OCI-LY7 (cell line): ENCODE measurements at places on chromosomes 2 and 18.

DNA sequence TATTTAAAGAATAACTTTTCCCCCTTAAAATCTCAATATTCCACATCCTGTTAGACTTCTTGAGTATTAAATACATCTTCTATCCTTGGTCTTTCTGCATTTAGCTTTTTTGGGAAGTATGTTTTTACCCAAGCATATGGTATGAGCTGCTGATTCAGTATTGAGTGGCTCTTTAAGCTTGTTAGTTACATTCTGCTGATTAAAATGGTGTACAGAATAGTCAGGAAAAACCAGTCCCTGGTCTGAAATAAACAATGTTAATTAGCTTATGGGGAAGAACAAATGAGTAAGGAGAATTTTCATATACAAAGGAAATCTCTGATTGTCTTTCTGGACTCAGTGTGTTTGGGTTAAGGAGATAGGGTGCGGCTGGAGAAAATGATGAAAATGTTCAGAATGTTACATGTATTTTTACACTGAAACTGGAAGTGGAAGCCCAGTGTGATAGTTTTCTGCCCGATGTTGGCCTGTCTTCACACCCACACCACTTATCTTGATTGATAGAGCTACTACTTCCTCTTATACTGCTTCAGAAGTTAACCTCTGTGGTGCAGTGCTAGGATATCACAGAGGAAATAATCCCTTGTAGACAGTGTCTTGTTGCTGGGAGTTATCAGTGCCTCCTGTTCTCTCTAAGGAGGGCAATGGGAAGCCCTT lies 84.0 kb downstream of the MSH2 start:
- DNase-seq: peak; percentile 67

GRCh38 chr2:236352761-236353593 lies 88.8 kb upstream of the ASB18 start:
- peak; percentile 64 for DNase-seq

DNA sequence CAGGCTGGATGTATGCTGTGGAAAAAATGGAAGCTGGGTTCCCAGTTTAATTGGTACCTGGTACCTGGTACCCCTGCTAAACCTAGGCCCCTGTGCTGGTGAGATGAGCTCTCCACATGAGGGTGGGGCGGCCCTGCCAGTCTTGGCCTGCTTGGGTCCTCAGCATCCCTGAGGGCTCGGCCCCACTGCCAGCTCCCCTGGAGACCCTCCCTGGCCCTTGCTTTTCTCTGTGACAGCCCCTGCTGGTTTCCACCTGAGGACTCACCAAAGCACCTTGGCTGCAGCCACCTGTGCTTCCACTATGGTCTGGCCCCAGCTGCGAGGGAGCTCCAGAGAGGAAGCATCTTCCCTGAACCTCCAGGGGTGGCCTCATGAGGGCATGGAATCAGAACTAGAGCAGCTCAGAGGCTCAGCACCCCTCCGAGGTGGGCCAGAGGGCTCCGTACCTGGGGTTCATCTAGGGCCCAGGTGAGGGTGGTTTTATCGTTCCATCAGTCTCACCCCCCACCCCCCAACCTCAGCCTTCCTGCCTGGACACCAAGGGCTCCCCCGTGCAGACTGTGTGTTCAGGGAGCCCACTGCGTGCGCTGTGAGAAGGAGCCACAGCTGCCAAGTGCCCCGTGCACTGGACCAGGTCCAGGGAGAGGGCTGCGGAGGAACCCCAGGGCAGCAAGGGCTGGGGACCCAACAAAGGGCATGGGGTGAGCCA lies 23.7 kb upstream of the HDAC4 start:
- no peak for DNase-seq

- no peak for DNase-seq
These were observed 56.2 kb downstream of the AQP4 start for GRCh38 chr18:26809346-26809745.

DNA sequence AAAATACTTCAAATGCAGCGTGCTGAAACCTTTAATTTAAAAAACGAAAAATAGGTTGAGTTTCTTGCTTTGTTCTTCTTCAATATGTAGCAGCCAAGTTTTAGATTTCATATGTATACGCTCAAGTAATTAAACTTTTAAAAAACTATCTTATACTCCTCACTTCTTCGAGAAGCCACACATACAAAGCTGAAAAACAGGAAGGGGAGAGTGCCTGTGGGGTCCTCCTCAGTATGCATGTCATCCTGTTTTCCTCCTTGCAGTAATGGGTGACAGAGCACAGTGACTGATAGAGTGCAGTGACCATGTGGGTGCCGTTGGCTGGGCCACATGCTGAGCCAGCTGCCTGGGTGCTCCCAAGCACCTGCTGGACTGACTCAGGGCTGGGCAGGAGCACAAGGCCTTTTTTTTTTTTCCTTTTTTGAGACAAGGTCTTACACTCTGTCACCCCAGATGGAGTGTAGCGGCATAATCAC lies 33.3 kb downstream of the UXS1 start:
- peak; percentile 78 for DNase-seq

- no peak for DNase-seq
These were observed 366.2 kb upstream of the ID2 start for GRCh38 chr2:8315531-8316165.

- no peak for DNase-seq
These were observed 179.9 kb downstream of the RPIA start for GRCh38 chr2:88871336-88871735.

GRCh38 chr2:218162814-218163213 lies 3.9 kb downstream of the CXCR1 start:
- no peak for DNase-seq

DNA sequence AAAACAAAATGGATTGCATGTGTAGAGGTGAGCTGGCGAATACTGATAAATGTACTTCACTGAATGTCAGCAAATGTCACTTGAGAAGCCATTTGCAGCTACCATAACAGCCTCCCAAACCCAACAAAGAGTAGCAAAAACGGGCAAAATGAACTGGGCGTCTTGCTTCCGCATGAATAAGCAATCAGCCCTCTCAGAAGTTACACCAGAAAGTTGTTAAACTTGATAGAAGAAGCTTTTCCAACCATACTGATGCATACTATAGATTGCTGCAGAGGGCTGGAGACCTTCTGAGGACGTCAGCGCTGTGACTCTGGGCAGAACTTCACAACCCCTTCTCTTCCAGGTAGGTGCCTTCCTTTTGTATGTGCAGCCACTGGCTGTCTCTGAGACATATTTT lies 18.7 kb upstream of the SIX3 start:
- DNase-seq: no peak

DNA sequence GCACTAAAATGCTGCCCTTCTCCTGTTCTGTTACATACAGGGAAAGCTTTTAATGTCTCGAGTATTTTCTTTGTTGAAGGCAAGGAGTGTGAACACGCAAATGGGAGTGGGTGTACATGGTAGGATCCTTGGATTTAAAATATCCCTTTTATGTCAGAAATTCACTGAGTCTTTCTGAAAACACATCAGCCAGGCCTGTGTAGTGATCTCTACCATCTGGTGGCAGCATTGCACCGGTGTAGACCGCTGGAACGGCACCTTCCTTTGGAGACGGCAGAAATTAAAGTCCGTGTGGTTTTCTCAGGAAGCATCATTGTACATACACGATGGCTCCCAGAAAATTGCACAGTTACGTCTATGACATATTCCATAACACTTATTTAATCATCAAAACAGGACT lies 515.8 kb downstream of the GALR1 start:
- DNase-seq: no peak

GRCh38 chr2:164257742-164258141 lies 363.5 kb downstream of the GRB14 start:
- DNase-seq: no peak

GRCh38 chr2:227612546-227613271 lies 1.9 kb downstream of the SCYGR3 start:
- no peak for DNase-seq

- DNase-seq: no peak
These were observed 42.1 kb upstream of the TRIM43B start for GRCh38 chr2:95526360-95527341.

GRCh38 chr2:218878926-218879761 lies 1.5 kb upstream of the WNT10A start:
- DNase-seq: peak; percentile 49

- DNase-seq: no peak
These were observed 164.1 kb downstream of the GLI2 start for GRCh38 chr2:120899771-120900170.

DNA sequence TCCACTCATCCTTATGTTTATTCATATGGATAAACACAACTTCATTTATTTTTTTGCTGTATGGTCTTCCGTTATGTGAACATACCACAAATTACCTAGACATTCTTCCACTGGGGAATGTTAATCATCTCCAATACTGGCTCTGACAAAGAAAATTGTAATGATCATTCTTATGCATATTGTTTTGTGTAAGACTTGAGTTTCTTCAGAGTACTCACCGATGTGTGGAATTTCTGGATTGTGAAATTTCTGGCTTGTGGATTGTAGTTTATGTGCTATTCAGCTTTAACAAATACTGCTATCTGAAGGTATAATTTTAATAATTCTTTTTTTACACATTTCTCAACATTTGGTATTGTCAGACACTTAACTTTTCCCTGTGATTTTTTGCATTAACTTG lies 212.2 kb upstream of the THUMPD2 start:
- DNase-seq: no peak

DNA sequence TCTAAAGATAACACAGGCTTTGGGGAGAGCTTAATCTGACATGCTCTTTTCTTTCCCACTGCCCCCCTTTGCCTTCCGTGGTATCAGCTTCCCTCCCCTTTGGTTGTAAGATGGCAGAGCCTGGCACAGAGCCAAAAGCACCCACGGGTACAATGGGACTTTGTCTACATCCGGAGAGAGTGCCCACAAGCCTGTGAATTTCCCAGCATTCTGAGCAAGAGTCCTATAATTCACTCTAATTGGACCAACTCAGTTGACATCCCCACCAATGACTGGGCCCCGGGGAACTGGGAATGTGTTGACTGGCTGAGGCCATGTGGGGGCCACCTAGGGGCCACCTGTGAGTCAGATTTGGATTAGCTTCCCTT lies 20.1 kb upstream of the C2orf72 start:
- no peak for DNase-seq

GRCh38 chr2:140091926-140092325 lies 1311.7 kb upstream of the NXPH2 start:
- no peak for DNase-seq

GRCh38 chr18:54125429-54125828 lies 99.0 kb downstream of the MBD2 start:
- peak; percentile 18 for DNase-seq

DNA sequence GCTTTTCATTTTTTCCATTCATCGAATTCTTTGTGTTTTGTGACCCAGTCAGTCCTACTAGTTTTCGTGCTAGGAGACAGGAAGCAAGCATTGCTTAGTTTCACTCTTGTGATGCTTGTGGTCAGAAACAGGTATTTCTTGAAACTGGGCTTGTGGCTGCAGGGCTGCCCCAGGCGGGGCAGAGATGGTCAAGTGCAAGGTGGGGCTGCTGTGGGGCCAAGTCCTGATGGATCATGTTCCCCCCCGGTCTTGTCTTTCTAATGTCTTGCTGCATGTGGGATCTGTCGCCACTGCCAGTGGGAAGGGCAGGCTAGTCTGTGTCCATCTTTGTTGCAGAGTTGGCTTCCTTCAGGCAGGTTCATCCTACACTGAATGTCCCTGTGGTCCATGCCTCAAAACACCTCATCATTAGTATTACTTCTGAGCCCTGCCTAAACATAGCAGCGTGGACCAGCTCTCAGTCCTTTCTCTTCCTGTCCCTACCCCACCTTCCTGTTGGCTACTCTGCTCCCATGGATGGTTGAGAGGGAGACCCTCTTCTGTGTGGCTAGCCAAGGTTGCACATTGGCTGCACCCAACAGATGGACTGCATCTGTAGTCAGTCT lies 38.7 kb downstream of the INPP4A start:
- DNase-seq: peak; percentile 20

DNA sequence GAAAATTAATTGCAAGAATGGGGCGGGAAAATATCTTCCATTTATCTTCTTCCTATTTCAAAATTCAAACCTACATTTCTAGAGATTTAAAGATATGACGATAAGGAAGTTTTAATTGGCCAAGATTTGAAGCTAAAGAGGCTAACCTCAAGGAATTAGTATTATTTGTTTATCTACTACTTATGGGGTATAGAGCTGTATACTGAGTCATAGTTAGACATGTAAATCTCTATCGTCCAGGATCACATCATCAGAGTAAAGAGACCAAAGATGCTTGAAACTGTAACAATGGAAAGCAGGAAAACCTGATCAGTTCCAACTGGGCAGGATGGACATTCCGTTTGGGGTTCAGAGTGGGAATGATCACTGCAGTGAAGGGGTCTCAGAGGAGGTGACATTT lies 95.2 kb upstream of the KLF7 start:
- no peak for DNase-seq

DNA sequence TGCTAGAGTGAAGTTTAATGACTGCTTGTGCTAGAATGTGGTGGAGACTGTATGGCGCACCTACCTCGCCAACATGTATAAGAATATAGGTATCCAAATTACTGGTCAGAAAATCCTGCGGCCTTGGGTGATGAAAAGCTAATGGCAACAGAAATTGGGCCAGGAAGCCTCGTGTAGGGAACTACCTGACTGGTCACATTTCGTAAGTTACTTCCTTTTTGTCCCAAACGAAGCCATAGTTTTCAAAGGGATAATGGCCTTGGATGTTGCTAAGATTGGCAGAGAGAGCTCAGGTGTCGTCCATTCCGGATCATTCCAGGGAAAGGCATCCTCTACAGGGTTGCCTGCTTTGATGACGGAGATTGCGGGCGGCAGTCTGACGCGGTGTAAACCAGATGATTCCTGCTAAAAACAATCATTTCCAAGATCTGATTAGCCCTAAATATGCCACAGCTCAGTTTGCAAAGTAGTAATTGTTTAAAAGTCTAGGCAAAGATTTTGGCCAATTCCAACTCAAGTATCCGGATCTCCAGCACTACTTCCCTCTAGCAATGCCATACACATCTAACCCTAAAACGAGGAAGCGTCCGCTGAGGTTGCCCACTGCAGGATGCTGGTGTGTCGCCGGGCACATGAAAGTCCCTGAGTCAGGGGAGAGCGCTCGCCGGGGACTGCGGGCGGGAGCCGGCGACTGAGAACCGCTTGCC lies 708 bp upstream of the MALT1 start:
- no peak for DNase-seq

DNA sequence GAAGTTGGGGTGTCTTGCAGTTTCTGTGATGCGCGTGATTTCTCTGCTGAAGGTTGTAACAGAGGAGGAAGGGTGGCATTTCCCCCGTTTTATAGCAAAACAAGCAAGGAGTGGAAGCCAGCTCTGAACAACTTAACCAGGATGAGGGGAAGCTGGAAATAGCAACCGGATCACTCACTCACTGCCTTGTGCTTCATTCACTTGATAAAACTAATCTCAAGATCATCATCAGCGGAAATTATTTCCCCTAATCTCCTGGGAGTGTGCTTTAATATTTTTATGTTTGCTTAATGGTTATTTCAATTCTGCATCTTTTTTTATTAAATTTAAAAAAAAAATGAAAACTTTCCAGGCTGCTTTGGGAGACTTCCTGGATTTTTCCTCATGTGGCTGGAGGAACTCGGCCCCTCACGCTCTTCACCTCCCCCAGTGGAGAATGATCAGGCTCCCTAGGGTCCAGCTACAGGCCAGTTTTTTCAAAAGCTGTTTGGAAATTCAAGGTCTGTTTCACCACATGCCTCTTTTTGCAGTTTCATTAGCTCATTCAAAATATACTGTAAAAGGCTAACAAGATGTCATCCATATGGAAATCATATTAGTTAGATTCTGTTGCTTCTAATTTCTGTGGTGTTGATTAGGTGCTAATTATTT lies 31.7 kb downstream of the CABLES1 start:
- DNase-seq: no peak
